ENCODE measurements at places on chromosomes 6 and 20.
A peak's percentile ranks its signal among the peaks of the same experiment; 100 is the strongest.

- peak; percentile 83 for DNase-seq
Measured at GRCh38 chr6:18585032-18585573, 198.0 kb downstream of the RNF144B start.

DNA sequence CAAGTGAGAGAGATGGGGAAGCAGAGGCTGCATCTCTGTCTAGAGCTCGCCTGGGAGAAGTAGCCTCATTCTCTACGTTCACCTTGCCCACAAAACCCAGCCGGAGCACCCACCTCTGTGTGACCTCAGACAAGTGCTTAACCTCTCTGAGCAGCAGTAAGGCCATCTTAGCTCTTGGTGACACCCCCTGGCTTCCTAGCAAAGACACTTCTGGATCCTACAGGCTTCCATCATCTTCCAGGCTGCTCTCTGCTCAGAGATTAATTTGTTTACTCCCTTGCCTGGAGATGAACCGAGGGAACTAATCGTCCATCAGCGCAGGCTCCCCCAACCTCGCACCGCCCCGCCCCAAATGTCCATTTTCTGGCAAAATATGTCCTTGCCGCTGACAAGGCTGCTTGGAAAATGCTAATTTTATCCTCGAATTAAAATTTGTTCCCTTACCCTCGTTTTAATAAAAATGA is 24.0 kb upstream of the CTNNBL1 start:
- DNase-seq: no peak

GRCh38 chr6:44235269-44235668 is 11.6 kb upstream of the HSP90AB1 start:
- DNase-seq: no peak

DNA sequence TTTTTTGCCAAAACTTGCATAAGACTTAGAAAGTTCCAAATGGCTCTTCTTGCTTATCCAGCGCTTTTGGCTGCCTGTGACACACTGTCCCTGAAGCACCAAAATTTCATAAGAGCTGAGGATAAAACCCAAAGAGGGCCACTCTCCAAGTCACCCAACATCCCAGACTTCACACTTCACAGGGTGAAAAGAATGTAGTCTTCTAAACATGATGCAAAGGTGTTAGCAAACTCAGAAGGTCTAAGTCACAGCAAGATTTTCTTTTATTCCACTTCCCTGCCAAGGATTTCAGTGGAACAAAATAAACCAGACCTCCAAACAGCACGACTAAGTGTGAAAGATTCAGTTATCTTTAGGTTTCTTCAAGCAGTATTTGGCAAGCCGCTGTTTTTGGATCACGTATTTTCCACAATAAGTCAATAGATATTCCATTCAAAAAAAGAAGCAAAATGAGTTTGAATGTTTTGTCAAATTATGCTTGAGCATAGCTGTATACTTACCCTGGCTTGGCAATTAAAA is 44.6 kb upstream of the CD93 start:
- DNase-seq: no peak

- DNase-seq: peak; percentile 68
Measured at GRCh38 chr6:79600812-79601609, 30.1 kb upstream of the SH3BGRL2 start.

DNA sequence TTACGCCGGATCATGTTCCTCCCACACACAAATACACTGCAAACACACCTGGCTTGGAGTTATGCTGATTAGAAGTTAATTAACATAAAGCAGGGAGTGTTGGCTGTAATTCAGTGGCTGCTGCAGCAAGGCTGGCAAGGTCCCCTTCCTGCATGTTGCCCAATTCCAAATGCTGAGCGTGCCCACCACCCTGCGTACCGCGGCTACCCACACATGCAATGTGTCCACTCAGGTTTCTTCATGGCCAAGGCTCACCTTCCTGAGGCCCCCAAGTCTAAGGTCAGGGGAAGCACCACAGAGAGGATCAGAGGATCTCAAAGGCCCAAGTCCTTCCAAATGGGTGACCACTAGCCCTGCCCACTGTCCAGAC is 11.6 kb upstream of the PRND start:
- DNase-seq: no peak

DNA sequence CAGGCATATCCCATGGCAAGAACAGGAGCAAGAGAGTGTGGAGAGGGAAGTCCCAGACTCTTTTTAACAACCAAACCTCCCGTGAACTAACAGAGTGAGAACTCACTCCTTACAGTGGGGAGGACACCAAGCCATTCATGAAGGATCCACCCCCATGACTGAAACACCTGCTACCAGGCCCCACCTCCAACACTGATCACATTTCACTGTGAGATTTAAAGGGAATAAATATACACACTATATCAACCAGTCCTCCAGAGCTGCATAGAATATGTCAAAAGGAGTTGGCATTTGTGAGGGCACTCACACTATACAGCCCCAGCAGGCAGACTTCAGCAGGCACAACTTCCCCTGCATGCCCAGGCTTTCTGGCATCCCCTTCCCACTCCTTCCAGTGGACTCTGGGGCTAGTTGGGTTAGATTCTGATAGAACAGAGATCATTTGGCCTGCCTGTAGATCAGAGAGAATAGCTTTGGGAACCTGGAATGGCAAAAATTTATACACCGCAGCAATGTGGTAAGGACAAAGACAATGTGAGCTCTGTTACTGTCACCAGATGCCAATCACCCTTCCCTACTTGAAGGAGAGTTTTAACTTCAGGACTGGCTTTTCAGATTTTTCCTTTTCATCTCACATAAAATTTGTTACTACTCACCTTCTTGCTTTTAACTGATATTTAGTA is 25.2 kb upstream of the TENT5A start:
- DNase-seq: no peak

- no peak for DNase-seq
Measured at GRCh38 chr6:47096211-47096895, 54.2 kb upstream of the ADGRF1 start.

DNA sequence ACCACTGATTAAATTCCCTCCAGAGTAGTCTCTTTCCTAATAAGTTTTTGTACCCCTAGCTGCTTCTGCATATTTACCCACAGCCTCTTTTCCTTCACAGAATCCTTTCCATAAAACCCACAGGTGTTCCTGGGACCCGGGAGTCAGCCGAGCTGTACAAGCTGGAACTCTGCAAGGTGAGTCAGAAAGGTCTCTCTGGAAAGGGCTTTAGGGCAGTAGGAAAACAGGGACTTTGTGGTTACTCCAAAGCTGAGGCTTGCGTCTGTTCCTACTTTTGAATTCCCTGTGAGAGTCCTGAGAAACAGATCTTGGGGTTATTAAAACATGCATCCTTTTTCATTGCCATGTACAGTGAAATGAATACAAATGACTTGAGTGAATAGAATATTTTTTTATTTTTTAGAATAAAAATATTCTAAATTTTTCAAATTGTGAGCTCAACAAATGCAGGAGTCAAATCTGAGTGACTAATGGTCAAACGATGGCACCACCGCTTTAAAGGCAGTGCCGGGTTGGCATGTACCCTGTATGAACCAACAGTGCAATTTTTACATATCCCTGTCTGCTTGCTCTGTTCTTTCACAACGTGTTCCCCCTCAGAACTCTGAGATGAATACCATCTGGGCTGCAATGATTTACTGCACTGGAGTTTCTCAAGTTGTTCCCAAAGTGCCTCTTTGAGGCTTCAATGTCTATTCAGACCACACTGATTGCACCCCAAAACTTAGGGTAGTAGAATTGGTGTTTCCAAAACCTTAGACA is 78.4 kb downstream of the GFRAL start:
- no peak for DNase-seq

- no peak for DNase-seq
Measured at GRCh38 chr6:79193971-79194370, 40.5 kb downstream of the HMGN3 start.

- peak; percentile 50 for DNase-seq
Measured at GRCh38 chr6:47420394-47421371, 56.9 kb upstream of the CD2AP start.
